ENCODE measurements at places on chromosomes 1 and 21. TPM values are rescaled to one million over a fixed set of nuclear protein-coding genes. Genes with fewer than 3 reads are reported as not detected.

GRCh38 chr1:31795801-31796621 lies 19.8 kb downstream of the SPOCD1 start:
- DNase-seq, result no peak

GRCh38 chr1:98962156-98962555 lies 42.5 kb downstream of the PLPPR5 start:
- DNase-seq, result no peak

DNA sequence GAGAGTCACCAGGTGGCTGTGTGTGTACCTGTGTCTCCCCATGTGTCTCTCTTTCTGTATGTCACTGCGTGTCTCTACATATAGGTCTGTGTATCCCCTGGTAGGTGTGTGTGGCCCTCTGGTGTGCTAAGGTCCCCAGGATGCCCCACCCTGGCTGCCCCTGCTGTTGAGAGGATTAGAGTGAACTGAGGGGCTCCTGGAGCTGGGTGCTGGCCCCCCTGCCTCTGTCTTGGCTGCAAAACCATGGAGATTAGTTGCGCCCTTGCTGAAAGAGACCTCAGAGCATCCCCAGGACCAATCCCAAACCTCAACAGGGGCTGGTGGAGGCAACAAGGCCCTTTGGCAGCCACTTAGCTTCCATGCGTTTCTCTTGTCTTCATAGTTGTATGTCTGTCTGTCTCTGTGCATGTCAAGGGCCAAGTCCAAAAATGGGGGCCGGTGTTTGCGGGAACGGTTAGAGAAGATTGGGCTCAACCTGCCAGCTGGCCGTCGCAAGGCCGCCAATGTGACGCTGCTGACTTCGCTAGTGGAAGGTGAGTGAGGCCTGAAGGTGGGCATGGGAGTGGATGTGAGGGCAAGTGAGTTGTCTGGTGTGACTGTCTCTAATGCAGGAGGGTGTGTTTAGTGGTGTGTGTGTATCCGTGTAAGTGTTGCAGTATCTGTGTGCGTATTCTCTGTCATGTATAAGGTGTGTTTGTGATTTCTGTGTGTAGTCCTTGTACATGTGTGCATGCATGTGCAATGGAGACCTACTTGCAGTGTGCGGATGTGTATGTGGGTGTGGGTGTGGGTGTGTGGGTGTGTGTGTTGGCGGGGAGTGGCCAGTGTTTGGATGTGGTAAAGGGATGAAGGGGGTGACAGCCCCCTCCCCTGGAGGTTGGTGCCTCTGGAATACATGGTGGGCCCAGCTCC lies 16.7 kb downstream of the TFAP2E start:
- DNase-seq, result no peak

DNA sequence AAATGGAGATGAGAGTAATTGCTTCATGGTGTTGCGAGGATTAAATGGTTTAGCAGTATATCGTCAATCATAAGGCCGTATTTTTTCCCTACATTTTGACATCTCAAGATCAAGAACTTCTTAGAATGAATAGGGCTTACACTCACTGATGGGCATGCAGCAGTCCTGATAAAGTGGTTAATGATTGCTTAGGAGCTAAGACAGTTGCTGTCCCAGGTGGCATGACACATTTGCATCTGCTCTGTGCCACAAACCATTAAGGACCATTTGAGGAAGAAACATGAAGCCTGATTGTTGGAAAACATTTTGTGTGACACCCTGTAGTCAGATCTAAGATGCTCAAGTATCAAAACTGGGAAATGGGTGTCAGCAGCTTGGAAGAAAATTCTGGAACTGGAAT lies 81.0 kb upstream of the SGIP1 start:
- DNase-seq, result no peak

- no peak for DNase-seq
Measured at GRCh38 chr1:20383631-20384030, 93.0 kb downstream of the VWA5B1 start.

- DNase-seq, result no peak
Measured at GRCh38 chr1:154772606-154773506, 97.2 kb downstream of the KCNN3 start.

- peak; percentile 79 for DNase-seq
Measured at GRCh38 chr1:161198897-161199431, at the start of gene ADAMTS4. Gene ADAMTS4, minus strand, starts transcription at chr1:161199054. Its CDS starts 427 bp downstream, at chr1:161198627.

Gene NCF2
- polyA plus RNA-seq, result 1.4 TPM

Gene CHODL
- 1.7 TPM for polyA plus RNA-seq

Data from right cardiac atrium (tissue), 5 donors.